ENCODE measurements at places on chromosomes 5 and 9.

DNA sequence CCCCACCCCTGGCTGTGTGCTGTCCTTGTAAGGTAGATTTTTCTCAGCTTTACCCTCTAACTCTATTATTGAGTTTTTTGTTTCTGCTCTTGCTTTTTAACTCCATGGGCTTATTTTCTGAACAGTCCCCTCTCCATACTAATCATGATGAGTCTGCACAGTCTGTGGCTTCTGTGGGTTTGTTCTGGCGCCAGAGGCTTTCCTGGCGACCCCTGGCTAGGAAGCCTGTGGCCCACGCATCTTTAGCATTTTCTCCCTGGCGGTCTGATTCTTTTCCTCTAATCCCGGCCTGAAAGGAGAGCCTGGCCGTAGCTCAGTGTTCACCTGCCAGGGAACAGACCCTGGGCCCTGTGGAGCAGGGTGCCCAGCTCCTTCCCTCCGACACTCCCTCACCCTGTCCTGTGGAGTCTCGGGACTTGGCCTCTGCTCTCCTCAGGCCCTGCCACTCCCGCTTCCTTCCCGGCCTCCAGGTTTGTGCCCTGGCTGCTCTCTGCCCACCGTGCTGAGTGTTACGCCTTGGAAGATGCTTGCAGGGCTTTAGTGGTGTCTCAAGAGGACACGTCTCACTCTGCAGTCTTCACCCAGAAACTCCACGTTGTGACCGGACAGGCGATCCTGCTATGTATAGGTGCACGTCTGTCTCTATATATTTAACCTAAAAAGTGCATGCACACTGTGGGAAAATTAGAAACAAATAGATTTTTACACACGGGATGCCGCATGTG is 31.7 kb upstream of the LRRC14B start:
- no peak for DNase-seq

DNA sequence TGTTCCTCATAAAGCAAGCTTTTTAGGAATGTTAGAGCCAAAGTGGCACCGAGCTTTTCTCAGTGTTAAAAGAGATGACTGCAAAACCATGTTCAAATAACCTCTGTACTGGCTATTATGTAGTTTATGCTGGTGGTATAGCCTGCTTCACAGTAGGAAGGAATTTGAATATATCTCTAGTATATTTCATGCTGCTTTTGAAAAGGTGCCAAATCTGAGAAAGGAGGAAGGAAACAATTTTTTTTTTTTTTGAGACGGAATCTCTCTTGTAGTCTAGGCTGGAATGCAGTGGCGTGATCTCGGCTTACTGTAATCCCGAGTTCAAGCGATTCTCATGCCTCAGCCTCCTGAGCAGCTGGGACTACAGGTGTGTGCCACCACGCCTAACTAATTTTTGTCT is 13.5 kb downstream of the CREBRF start:
- DNase-seq = no peak

- no peak for DNase-seq
Observed at GRCh38 chr9:79236466-79236865, 335.3 kb upstream of the TLE4 start.

DNA sequence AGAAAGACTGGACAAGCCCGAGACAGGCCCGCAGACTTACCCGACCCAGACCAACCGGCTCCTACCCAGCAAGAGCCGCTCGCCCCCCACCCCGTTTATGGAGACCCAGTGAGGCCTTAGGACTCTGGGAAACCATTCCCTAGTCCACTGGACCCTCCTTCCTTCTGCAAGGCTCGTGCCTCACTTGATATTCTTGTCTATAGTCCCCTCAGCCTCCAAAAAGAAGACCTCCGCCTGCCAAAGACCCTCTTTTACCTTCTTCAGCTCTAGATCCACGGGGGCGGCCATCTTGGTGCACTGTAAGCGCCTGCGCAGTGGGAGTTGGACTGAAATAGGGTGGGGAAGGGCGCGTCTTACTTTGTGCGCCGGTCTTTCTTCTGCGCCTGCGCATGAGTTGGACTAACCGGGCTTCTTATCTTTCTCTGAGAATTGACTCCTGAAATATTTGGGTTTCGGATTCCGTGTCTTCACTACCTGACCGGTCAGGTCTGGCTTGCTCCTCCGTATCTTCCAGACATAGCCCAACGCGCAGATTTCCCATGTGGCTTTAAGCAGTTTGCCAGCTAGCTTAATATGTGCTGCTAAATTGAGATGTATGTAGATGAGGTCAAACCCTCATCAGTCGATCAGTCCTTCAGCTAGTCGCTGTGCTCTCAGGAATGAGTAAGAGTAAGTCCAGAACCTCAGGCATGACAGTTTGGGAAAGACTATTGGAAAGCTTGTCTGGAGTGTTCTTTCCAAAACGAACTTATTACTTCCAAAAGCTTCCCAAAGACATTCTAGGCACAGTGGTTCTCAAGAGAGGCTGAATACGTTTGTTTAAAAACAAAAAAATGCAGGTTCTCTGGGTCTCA is at the start of gene PFDN1:
TSS of gene PFDN1 (minus strand) at position 316 of the 854 bp plus-strand sequence. CDS start at position 288, 28 bp downstream.
- peak; percentile 92 for DNase-seq

DNA sequence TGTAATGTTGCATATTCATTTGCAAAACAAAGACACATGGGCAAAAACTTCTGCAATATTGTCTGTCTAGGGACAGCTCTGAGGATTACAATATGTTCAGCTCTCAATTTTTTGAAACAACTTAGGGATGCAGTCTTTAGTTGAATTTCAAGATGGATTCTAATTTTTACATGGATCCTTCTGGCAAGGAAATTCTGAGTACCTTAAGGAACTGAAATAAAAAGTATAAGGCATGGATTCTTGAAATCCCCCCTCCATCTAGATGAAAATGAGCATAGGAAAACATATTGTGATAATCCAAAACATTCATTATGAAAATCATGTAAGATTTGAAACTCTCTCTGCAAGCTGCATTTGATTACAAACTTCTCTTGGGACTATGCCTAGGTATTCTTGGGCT is 568.6 kb downstream of the CETN3 start:
- no peak for DNase-seq

DNA sequence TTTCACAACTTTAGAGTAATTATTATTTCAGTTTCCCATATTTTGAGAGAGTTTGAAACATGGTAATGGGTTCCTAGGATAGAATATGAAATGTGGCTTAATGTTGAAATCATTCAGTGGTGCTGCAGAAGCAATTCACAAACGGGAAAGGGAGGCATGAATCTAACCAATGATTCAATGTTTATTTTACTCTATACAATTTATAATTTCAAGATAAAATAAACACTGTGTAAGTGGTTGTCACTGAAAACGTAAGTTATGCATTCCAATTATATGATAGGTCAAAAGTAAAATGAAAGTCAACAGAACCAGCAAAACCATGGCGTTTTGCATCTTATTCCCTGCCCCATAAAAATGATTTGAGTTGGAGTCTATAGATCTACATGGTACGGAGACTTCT is 1207.1 kb upstream of the CDH18 start:
- DNase-seq = no peak

DNA sequence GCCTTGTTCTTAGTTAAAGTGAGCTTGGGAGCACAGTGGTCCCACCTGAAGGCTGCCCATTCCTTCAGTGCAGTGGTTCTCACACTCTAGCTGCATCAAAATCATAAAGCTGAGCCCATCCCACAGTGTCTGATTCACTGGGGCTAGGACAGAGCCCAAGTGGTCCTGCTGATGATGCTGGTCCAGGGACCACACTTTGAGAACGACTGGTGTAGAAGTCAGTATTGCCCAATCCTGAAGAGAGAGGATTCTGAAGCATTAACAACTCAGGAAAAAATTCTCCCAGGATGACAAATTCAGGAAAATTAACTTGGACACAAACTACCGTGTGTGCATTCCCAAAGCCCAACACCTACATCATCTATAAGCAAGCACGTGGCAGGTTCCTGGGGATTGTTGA is 176.2 kb downstream of the GABBR2 start:
- no peak for DNase-seq

DNA sequence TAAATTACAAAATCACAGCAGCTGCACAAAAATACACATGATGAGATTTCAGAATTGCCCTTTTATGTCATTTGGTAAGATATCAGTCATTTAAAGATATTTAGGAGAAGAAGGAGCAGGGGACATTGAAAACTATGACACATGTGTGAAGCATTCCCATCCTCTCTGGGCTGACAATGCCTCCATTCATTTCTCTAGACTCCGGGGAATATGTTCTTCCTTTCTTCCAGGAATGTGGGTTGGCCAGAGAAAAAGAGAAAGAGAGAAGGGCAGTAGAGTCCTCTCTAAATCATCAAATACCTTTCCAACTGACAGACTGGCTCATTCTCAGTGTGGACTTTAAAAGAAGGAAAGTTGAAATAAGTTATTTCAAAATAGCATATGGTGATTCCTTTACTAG is 205.6 kb upstream of the ADAMTSL1 start:
- DNase-seq = no peak

- no peak for DNase-seq
Observed at GRCh38 chr5:3386637-3387036, 209.0 kb upstream of the IRX1 start.

GRCh38 chr5:164636456-164636855 is 1131.0 kb downstream of the MAT2B start:
- DNase-seq = no peak

DNA sequence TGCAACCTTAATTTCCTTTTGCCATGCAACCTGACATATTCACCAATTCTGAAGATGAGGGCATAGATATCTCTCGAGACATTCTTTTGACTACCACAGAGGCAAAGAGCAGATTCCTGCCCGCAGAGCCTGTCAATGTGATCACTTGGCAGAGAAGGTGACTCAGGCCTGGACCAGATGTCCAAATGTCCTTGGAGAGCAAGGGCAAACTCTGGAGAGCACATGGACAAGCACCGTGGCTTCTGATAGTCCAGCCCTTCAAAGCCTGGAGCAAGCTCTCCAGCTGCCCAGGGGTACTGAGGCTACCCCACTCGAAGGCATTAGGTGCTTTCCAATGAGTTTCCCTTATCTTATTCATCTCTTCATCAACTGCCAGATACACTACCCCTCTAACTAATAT is 50.4 kb upstream of the ALDH1B1 start:
- DNase-seq = no peak

DNA sequence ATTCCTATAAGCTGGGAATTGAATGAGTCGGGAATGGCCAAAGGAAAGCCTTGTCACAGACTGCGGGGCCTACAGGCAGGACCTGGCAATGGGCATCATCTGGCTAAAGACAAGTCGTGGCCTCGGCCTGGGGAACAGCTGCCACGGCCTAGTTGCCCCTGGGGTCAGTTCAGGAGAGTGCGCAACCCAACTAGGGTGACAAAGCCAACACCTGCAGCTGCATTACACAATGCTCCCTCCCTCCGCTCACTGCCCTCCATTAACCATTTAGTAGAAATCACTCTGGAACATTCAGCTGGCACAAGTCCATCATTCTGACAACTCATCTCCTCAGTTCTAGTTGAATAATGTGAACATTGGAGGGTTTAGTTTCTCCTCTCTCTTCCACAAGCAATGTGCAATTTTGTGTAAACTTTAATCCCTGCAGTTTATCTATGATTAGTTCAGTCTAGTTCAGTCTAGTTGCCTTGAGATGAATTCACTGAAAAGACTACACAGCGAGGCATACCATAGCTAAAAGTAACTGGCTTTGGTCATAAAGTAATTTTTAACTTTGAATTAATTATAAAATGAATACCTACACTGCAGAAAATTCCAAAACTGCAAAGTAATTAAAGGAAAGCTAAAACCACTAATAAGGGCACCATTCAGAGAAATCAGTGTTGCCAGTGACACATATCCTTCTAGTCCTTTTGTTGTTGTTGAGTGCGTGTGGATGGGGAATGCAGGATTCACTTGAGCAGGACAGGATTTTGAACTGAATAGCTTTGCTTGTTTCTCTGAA is 5.1 kb downstream of the GLDC start:
- DNase-seq = no peak

- DNase-seq = no peak
Observed at GRCh38 chr5:159106193-159106568, 6.5 kb upstream of the EBF1 start.

- DNase-seq = no peak
Observed at GRCh38 chr9:23145467-23145866, 680.6 kb downstream of the ELAVL2 start.

- no peak for DNase-seq
Observed at GRCh38 chr9:133103987-133104505, 17.0 kb downstream of the RALGDS start.

- no peak for DNase-seq
Observed at GRCh38 chr5:13591621-13592020, 352.9 kb downstream of the DNAH5 start.

DNA sequence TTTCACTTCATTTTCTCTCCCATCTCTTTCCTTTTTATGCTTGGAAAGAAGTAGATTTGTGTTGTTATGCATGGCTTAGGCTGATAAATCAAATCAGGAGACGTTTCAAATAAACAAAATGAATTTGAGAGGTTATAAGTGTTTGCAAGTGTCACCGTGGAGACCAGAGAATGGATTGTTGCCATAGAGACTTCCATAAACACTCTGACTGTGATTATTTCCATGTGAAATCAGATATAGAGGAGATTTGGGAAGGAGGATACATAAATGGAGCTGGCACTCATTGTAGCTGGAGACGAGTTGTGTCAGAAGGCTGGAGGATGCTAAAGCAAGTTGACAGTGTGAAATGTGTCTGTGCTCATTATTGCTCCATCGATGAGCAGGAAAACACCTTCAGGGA is 84.2 kb upstream of the PCSK1 start:
- DNase-seq = no peak

DNA sequence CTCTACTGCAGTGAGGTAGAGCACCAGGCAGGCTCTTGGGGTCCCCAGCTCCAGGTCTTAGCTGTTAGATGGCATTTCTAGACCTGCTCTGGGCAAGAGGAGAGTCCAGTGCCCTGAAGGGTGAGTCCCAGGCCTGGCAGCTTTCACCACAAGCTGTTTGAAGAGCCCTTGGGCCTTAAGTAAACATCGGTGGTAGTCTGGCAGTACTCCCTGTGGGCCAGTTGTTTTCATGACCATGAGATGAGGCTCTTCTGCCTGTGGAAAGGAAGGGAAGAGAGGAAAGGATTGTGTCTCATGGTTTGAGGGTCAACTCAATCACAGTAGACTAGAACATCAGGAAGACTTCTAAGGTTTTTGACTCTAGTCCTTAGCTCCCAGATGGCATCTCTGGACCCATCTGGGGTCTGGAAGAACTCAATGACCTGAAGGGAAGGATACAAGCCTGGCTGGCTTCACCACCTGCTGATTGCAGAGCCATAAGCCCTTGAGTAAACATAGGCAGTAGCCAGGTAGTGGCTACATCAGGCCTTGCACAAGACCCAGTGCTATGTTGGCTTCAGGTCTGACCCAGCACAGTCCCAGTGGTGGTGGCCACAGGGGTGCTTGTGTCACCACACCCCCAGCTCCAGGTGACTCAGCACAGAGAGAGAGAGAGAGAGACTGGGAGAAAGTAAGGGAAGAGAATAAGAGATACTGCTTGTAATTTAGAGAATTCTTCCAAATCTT is 114.3 kb upstream of the PCSK5 start:
- no peak for DNase-seq

DNA sequence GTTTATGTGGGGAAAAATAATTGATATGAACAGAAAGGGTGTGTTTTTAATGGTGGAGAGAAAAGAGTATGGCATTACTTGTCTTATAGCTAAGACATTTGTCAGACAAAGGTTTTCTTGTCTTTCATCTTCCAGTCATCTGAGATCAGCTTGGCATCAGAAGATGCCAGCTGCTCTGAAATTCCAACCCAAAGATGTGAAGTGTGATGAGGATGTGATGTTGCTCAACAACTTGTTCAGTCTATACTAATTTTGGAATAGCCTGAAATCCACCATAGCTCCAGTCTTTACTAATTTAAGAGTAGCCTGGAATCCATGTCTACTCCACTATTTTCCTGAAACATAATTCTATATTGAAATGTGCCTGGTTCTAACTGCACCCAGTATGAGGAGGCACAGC is 182.3 kb downstream of the CFAP90 start:
- no peak for DNase-seq

GRCh38 chr9:137972988-137973470 is 95.4 kb downstream of the CACNA1B start:
- no peak for DNase-seq

GRCh38 chr5:172424111-172424490 is 30.2 kb downstream of the SH3PXD2B start:
- DNase-seq = no peak

Data from stimulated activated CD4-positive, alpha-beta T cell treated with anti-CD3 and anti-CD28 coated beads, Interleukin-2, amount 100 ng/mL, for 24 hours (primary cell).